ENCODE measurements at places on chromosomes 1 and 21.
A peak's percentile ranks its signal among the peaks of the same experiment; 100 is the strongest.

DNA sequence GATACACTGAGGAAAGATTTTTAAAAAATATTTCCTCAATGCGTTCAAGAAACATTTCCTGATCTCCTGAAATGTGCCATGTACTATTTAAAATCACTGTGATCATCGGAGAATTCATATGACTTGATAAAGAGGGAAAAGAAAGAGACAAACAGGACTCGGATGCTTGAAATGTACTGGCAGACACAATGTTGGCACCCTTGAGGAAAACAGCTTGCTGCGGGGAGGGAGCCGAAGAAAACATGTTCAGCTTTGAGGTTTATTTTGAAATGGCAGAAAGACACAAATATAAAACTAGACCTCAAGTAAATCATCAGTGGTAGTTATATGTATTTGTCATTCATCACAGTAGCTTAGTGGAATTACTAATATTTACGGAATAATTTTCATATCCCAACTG lies 100.9 kb upstream of the BRINP3 start:
- DNase-seq, result no peak

- DNase-seq, result no peak
Measured at GRCh38 chr21:38396325-38396724, 102.0 kb downstream of the ERG start.

GRCh38 chr1:235045034-235045690 lies 83.5 kb downstream of the TOMM20 start:
- no peak for DNase-seq

- no peak for DNase-seq
Measured at GRCh38 chr1:5938101-5938646, 54.1 kb downstream of the NPHP4 start.

- peak; percentile 56 for DNase-seq
Measured at GRCh38 chr1:206469933-206470691, at the start of gene IKBKE. IKBKE (plus strand) TSS chr1:206470476; CDS start chr1:206473228, 2,752 bp downstream.

- DNase-seq, result no peak
Measured at GRCh38 chr1:70916034-70916427, 131.6 kb downstream of the PTGER3 start.

DNA sequence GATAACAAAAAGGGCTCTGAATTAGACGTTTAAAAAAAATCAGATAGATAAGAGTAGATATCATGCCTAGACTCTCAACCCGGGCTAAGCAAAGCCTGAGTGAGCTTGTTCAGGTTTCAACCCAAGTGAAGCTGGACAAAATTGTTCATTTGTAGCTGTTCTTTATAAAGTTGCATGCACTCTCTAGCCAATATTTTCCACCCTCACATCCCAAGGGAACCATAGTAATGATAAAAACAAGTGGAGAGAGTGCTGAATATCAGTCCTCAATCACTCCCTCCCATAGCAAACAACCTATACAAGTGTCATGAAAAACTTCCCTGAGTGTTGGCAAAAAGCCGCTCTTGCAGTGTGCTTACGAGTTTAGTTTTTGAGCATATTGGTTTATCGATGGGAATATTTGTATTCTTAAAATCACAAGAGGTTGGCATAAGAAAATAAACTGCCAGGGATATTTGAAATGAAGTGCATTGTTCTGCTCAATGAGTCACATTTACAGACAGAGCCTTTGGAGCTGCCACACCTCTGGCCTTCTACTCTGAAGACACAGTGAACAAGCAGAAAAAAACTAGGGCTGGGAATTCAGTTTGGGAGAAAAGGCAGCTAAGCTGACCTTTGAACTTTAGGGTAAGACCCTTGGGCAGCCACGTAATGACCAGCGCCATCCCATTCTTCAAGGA lies 2.2 kb upstream of the CLCA2 start:
- no peak for DNase-seq

DNA sequence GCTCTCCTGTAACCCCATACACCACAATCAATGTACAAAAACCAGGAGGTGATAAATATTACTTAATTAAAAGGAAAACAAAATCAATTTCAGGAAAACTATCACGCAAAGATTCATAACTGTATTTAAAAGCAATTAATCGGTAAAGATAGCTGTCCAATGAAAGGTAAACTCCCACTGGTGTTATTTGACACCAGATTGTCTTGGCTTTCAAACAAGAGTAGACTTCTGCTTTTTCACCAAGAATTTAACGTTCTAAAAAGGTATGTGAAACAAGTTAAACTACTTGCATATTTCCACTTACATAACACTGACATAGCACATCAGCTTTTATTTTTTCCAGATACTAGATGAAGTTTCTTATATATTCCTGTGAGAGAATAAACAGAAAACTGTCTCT lies 3.5 kb downstream of the PLPP3 start:
- DNase-seq, result no peak

DNA sequence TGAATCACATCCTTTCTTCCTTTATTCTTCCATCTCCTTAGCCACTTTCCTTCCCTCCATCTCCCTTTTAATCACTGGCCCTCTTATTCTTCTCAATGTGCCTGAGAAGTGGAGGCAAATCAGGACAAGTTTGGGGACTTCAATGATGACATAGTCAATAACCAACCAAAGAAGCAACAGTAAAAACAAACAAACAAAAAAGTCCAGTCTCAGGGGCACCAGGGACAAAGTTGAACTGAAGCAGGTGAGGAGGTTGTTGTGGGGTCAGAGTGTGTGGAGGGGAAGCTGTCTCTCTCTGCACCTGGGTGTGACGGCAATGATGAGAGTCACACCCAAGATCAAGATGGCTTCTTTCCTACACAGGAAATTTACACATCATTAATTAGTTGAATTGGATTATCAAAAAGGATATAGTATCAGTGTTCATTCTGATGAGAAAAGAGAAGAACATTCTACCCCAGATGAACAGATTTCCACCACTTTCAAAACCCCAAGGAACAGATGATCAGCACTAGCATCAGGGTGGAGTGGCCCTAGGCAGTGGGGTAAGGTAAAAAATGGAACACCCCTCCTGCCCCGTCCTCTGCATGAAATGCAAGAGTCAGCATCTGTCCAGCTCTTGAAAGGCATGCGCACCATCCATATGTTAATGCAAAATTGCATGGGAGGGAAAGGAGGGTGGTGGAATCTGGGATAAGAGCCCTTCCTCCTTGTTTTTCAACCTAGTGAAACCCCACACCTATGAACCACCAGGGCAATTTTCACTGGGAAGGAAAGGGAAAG lies 32.6 kb downstream of the HSD3B2 start:
- DNase-seq, result no peak

DNA sequence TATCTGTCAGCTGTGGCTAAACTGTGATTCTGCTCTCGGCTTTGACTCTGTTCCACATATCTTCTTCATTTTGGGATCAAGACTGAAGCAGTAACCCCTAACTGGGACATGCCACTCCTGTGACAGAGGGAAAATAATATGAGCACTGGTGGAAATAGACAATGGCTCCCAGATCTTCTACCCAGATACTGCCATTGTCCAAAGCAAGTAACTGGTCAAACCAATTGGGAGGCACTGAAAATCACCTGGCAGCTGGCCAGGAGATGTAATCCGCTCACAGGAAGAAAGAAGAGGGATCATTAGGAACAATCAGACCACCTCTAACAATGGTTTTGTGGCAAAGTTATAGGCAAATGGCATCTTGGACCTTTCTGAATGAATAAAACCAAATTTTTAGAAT lies 10.7 kb downstream of the SNX7 start:
- no peak for DNase-seq

DNA sequence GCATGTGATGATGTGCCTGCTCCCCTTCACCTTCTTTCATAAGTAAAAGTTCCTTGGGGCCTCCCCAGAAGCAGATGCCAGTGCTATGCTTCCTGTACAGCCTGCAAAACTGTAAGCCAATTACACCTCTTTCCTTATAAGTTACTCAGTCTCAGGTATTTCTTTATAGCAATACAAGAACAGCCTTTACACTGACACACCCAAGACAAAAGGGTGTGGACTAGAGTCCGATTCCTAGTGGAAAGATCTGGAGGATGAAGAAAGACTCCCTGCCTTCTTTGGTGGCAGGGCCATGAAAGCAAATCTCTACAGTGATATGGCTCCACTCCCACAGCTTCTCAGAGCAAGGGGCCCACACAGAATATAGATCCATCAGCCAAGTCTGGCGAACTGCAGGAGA lies 209.7 kb upstream of the ST6GALNAC5 start:
- no peak for DNase-seq

- DNase-seq, result no peak
Measured at GRCh38 chr1:233668146-233668724, 54.3 kb downstream of the KCNK1 start.

- no peak for DNase-seq
Measured at GRCh38 chr1:85359874-85360721, 83.7 kb upstream of the BCL10 start.

DNA sequence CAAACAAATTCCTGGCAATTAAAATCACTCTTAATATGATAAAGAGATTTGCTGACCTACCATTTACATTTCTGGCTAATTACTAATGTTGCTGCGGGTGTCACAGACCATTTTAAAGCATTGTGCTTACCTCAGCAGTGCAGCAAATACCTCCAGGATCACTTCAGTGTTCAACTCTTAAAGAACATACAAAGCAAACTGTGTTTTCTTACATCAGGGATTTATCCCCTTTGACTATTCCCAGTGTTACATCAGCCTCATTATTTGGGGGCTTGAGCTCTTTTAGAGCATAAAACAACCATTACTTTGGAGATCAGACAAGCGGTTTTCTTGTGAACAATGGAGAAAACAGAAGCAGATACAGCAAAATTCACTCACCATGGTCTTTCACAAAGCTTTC lies 185.4 kb downstream of the LYPLAL1 start:
- DNase-seq, result no peak

DNA sequence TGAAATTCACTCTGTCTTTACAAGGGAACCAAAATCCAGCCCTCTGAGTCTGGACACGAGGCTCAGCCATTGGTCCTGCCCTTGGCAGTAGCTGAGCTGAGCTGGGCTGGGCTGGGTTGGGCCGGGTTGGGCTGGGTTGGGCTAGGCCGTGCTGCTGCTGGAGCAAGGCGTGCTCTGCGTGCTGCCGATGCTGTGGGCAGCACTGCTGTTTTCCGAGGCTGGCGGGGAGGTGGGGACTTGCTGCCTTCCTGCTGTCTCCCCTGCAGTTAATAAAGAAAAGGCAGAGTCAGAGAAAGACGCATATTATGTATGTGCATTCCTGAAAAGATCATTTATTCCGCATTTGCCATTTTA lies 182.9 kb downstream of the CDC7 start:
- DNase-seq, result no peak

DNA sequence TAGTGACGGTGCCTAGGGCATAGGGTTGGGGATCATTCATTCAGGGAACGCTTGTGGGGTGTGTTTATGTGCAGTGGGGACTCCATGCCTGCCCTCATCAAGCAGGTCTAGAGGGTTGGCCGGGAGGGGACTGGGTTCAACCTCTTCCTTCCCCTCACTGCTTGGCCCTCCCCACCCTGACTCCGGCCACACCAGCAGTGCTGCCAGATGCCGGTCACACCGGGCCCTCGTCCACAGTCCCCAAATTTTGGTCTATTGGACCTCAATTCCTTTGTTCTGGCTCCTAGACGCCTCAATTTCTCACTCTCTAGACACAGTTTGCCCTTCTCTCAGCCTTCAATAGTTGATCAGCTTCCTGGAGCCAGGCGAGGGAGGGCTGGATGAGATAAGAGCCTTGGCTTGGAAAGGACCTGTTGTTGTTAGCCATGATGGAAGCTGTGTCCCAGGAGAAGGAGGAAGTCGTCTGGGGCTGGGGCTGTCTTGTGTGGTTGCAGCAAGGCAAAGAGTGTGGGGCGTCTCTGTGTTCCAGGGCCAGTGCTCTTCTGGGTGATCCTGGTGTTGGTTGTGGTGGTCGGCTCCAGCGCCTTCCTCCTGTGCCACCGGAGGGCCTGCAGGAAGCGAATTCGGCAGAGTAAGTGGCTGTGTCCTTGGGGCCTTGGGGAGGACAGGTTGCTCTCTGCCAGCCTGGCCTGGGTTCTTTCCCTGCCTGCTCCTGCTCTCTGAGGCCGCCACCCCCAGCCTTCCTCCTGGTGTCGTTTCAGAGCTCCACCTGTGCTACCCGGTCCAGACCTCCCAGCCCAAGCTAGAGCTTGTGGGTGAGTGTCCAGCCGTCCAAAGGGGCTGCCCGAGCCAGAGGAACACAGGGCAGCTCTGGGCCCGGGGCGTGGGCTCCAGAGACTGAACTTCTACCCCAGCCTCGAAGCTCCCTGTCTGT lies 41.1 kb upstream of the TNFRSF1B start:
- DNase-seq, result no peak

DNA sequence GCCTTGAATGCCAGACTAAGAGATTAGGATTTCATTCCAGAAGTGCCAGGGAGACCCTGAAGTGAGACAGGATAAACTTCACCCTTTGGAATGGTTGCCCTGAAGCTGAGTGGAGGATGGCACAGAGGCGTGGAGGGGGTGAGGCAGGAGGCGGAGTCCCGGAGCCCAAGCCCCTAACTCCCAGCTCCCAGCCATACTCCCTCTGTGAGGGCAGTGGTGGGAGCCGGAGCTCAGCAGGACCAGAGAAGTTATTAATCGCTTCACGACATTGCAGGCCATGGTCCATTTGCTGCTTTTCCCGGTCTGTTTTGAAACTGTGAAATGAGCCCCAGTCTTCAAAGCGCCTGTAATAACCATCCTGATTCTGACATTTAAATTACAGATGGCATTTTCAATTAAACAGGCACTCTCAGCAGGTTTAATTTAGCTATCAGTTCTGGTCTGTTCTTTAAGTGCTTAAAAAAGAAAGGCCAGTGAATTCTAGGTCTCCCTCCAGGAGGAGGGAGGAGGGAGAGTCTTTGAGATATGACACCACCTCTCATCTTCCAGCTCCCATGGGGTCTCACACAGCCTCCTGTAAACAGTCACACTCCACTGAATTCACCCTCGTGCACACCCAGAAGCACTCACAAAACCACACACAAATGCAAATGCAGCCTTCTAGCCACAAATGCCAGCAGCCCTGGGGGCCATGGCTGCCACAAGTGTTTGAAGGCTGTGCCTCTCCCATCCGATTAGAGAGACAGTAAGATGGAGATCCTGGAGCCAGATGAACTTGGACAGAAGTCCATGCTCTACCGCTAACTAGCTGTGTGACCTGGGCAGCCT lies 19.6 kb downstream of the FBXO2 start:
- no peak for DNase-seq

DNA sequence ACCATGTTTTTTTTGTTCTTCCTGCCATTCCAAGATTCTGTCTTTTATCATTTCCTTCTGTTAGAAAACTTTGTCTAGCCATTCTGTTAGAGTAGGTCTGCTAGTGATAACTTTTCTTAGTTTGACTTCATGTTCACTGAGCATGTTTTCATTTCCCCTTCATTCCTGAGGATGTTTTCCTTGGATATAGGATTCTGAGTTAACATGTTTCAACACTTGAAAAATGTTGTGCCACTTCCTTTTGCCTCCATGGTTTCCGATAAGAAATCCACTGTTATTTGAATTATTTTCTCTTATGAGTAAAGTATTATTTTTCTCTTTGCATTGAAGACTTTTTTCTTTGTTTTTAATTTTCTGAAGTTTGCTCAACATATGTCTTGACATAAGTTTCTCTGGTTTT lies 66.7 kb downstream of the ATP1A1 start:
- no peak for DNase-seq

DNA sequence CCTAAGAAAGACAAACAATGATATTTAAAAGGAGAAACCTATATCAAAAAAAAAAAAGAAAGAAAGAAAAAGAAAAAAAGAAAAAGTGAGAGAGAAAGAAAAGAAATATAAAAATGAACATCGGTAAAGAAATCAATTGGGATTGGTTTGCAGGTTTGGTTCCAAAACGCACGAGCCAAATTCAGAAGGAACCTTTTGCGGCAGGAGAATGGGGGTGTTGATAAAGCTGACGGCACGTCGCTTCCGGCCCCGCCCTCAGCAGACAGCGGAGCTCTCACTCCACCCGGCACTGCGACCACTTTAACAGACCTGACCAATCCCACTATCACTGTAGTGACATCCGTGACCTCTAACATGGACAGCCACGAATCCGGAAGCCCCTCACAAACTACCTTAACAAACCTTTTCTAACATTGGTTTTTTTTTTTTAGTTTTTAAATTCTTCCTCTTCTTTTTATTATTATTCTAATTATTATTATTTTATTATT lies 11.7 kb downstream of the LHX9 start:
- peak; percentile 59 for DNase-seq

All from activated naive CD8-positive, alpha-beta T cell treated with anti-CD3 and anti-CD28 coated beads for 36 hours (primary cell).